Activated T-helper 9 cell treated with anti-CD3 and anti-CD28 coated beads, Interleukin-2, amount 50 U/mL, for 16 hours (primary cell): ENCODE measurements at places on chromosomes 12 and 14.

DNA sequence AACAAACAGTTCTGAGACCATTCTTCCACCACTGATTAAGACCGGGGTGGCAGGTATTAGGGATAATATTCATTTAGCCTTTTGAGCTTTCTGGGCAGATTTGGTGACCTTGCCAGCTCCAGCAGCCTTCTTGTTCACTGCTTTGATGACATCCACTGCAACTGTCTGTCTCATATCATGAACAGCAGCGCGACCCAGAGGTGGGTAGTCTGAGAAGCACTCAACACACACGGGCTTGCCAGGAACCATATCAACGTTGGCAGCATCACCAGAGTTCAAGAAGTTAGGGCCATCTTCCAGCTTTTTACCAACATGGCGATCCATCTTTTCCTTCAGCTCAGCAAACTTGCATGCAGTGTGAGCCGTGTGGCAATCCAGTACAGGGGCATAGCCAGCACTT lies 16.9 kb downstream of the AEBP2 start:
- no peak for DNase-seq

DNA sequence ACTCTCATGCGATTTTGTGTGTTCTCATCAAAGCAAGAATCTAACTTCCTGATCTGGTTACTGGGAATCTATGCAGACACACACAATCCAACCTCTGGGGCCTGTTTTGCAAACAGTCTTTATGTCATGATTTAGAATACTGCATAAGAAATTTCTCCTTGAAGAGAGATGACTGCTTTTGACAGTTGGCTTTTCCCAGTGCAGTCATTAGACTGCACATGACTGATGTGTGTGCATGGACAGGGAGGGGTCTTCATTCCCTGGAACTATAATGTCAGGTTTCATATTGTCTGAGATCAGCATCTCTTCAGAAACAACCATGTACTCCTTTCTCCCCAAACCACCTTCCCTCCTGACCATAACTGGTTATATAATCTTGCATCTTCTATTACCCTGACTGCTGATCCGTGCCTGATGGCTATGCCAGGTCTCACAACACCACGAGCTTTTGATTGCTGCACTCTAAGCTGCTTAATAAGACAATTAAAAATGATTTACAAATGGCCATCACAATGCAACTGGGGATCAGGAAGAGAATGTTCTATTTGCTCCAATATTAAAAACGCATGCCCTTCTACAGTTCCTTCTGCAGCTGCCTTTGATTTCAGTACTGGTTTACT lies 995.4 kb downstream of the NRXN3 start:
- no peak for DNase-seq

- DNase-seq, result no peak
Measured at GRCh38 chr12:98422812-98423211, 92.6 kb upstream of the TMPO start.

DNA sequence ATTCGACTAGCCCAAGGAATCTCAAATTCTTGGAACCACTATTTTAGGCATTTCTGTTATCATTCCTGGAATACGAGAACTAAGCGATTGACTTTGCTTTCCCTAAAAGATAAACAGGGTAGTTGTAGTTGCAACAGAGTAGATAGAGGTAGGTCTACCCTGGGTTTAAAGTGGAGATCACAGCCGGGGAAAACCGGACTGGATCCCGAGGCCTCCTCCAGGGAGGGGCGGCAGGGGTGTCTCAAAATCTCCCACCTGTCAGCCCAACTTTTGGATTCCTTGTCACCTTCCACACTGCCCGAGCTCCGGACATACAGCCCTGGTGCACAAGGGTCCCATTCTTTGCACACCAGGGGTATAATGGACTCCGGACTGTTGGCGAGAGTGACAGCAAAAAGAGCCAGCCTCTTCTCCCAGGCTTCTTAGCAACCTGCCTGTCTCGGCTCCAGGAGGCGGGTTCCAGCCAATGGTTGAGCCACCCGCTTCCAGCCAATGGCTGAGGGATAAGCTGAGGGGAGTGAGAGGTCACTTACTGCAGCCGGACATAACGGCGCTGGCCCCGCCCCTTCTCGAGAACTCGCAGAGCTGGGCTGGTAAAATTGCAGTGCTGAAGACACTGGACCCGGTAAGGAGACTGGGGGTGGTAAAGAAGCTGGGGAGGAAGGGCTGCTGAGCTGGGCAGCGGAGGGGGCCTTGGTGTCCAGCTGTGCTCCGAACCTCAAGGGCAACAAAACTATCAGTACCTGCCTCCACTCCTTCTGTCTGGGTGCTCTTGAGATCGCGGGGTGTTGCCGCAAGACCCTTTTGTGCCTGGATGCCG lies at the start of gene SUOX:
SUOX (plus strand) TSS at position 562 of the 820 bp plus-strand sequence. CDS start 4,946 bp downstream, outside the sequence.
- DNase-seq, result no peak

GRCh38 chr12:20604408-20605067 lies 90.6 kb upstream of the SLCO1C1 start:
- no peak for DNase-seq

- DNase-seq, result no peak
Measured at GRCh38 chr12:107374161-107374840, 281.0 kb upstream of the CRY1 start.

GRCh38 chr12:93913845-93914244 lies 234.5 kb upstream of the PLXNC1 start:
- no peak for DNase-seq

DNA sequence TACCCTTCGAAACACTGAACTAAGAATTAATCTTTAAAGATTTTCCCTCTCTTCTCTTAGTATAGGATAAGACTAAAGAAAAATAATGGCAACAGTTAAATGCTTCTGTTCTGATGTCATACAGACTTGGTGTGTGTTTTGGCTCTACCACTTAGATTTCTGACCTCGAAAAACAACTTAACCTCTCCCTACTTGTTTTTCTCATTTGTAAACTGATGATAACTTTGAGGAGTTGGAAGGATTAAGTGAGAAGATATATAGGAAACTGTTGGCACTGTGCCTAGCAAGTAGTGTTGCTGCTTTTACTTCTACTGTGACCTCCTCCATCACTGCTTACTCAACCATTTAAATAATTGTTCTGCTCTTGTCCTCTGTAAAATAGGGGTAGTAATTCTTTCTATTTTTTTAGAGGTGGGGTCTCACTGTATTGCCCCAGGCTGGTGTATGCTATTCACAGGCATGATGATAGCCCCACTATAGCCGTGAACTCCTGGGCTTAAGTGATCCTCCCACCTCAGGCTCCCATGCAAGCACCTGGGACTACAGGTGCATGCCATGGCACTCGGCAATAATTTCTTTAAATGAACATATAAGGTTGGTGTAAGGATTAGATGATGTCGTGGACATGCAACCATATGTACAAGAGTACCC lies 22.4 kb downstream of the PALS1 start:
- no peak for DNase-seq

- DNase-seq, result no peak
Measured at GRCh38 chr14:56686416-56686815, 106.8 kb downstream of the TMEM260 start.

DNA sequence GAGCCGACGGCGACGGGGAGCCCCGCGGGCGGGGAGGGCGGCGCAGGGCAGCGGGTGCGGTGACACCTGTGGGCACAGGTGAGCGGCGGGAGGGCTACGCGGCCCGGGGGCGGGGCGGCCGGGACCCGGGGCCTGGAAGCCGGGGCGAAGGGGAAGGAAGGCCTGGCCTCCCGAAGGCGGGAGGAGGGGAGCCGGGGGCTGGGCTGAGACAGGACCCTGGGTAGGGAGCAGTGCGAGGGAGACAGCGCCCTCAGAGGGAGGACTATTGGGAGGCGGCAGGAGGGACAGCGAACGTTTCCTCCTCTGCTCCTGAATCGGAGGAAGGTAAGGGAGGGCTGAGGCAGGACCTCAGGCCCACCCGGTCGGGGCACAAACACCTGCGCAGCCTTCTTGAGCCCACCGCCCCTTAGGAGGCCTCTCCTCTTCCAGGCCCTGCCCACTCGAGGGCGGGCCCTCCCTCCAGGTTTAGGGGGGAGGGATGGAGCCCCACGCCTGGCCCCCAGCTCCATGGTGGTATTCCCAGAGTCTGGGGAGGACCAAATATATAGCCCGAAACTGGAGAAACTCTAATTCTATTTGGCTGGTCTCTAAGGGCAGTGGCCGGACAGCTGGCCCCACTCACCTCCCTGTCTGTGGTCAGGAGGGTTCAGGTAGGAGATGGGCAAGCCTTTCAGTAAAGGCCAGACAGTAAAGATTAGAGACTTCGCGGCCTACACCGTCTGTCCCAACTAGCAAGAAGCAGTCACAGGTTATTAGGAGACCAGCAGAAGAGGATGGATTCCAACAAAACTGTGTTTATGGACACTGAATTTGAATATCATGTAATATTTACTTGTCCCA lies 509 bp downstream of the PLEKHG6 start:
- no peak for DNase-seq

- no peak for DNase-seq
Measured at GRCh38 chr12:60977966-60978365, 1282.2 kb upstream of the USP15 start.

GRCh38 chr12:12722435-12723148 lies 5.4 kb downstream of the CDKN1B start:
- DNase-seq, result no peak

DNA sequence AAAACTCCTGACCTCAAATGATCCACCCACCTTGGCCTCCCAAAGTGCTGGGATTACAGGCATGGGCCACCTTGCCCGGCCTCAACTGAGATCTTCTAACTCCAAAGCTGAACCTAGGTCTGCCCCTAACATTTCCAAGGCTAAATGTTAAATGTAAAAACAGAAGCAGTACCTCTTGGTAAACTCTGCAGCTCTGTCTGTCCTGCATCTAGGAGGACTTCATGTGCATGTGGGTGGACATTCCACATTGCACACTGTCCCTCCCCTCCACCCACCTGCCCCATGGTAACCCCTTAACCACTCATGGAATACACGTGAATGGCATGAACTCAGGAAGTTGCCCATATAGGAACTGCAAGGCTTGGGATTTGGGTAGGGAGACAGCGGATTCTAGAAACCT lies 33.1 kb downstream of the SNX6 start:
- DNase-seq, result no peak

GRCh38 chr12:402029-402389 lies 565 bp downstream of the CCDC77 start:
- DNase-seq, result no peak

GRCh38 chr14:104926619-104927431 lies 2.1 kb downstream of the PLD4 start:
- DNase-seq, result no peak

DNA sequence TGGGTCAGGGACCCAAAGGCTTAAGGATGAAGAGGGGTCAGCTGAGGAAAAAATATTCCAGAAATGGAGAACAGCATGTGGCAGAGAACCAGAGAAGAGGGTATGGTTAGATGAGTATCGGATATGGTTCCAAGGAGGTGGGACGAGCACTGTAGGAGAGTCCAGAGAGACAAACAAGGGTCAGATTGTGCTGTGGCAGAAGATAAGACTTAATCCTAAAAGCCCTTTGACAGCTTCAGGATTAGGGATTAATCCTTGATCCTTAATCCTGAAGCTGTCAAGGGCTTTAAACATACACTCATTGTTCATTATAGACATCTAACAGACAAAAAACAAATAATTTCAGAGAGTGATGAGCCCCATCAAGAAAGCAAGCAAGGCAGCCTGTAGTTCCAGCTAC lies 124.0 kb downstream of the SPTSSA start:
- no peak for DNase-seq

DNA sequence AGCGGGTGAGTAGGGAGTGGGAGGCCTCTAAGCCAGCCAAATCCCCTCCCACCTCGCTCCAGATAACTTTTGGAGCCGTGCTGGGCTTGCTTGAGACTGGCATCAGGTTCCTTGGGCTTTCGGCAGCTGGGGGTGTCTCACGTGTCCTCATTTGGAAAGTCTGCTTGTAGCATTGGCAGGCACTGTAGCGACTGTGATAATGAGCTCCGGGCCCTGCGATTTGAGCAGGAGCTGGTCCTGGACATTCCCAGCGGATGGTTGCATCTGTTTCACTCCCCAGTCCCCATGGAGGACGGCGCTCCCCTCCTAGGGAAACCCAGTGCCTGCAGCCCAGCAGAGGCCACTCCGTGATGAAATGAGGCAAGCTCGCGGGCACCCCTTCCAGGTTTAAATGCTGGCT lies 49.4 kb downstream of the DGLUCY start:
- no peak for DNase-seq

DNA sequence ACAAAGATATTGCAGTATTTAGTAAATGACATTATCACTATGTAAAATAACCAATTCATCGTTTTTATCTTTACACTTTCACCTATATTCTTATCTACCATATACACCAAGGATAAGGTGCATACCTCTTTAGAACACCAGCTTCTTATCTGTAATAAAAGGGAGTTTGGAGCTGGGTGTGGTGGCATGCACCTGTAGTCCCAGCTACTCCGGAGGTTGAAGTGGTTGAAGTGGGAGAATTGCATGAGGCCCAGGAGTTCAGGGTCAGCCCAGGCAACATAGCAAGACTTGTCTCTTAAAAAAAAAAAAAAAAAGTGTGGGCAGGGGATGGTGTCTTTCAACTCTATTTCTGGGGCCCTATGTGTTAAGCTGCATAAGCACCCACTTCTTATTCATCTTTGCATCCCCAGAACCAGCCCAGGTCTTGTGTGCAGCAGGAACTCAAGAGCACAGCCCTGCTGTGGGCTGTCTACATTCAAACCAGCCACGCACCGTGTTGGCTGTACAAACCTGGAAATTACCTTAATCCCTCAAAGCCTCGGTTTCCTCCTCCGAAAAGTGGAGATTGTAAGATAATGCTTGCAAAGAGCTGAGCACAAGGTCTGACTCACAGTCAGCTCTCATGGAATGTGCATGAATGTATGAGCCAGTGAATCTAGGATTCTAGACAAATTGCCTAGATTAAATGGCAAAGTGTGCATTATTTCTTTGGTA lies 256.6 kb upstream of the FOXN3 start:
- no peak for DNase-seq

DNA sequence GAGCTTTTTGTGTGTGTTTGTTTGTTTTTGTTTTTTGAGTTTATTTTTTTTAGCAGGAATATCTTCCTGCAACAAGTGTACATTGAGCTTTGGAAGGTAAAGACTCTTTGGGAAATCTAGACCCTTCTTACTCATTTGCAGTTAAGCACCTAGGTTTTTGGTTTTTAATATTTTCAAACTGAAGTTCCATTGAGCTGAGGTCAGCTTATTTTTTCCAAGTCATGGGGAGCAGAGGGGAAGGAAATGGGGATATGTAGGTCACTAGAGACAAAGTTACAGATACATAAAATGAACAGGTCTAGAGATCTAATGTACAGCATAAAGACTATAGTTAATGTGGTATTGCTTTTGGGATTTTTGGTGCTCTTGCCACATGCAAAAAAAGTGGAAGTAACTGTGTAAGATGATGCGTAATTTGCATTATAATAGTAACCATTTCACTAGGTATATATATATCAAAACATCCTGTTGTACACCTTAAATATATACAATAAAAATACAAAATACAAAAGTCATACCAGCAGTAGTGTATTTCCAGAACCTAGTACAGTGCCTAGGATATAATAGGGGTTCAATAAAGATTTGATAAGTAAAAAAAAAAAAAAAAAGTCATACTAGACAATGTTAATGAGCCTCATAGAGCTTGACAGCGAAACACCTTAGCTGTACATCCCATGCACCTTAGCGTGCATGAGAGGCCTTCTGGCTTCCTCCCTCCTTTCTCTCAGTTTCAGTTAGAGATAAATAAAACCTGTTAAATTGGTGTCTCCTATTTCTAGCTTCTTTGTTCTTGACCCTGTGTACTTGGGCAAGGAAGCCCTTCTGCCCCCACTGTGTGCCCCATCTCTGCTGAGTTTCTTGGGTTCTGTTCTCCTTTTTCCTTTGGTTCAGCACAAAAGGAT lies 22.7 kb downstream of the CGRRF1 start:
- DNase-seq, result no peak

GRCh38 chr12:129381715-129382114 lies 522.1 kb downstream of the TMEM132D start:
- no peak for DNase-seq
